NCI-H2029 (cell line): ENCODE measurements at places on chromosomes 7 and 10.

GRCh38 chr7:19749658-19750057 is 23.8 kb downstream of the TMEM196 start:
- no peak for DNase-seq

GRCh38 chr7:22771872-22772228 is 44.9 kb downstream of the IL6 start:
- DNase-seq: no peak

DNA sequence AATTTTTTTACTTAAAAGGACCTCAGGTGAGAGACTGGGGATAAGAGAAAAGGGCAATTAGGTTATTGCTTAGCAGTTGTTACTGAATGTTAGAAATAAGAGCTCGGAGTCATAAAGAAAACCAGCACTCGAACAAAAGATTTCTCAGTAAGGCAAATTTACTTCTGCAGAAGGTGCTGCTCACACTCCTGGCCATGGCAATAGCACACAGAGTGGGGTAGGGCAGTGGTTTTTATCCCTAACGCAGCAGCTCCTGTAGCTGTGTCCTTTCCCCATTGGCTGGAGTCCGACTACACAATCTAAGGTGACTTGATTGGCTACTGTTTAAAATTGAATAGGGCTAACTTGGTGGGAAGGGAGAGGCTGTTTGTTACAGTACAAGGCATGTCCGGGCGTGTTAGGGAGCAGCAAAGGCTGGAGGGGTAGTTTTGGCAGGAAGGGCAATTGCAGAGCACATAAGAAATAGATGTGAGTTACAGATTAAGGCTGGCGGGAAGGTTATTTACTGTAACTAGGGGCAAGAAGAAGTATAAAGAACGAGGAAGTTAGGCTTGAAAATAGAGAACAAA is 112.1 kb downstream of the AKR1D1 start:
- DNase-seq: no peak

GRCh38 chr10:21087476-21087875 is 190.4 kb upstream of the NEBL start:
- no peak for DNase-seq

DNA sequence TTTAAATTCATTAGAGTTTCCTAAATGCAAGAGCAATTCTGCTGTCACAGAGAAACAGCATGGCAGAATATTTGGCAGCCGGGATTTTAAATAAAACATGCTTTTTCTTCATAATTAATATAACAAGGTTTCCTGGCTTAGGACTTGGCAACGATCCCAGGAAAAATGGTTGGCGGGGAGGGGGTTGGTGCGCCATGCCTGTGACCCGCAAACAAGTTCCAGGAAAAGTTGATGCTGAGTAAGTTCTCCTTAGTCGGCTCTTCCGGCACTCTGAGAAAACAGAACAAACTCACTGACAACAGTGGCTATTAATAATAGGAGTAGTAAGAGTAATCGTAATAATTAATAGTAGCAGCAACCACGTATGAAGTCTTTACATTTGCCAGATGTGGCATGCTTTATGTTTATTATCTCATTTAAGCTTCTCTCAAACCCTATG is 4.6 kb downstream of the HABP2 start:
- DNase-seq: no peak

DNA sequence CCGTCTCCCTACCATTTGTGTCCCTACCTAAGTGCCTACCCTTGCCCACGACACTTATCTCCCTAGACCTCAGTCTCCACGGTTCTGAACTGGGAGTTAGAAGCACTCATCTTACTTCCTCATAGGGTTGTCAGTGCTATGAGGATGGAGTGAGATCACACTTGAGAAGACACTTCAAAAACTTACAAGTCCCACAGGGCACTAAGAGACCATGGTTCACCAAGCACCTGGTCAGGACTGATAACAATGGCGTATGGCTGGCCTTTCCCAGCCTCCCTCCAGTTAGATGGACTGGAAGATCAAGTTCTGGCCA is 43.2 kb downstream of the KCNMA1 start:
- no peak for DNase-seq

GRCh38 chr7:149476791-149477190 is 15.9 kb upstream of the ZNF777 start:
- no peak for DNase-seq

GRCh38 chr7:132312531-132313055 is 263.7 kb downstream of the PLXNA4 start:
- no peak for DNase-seq

DNA sequence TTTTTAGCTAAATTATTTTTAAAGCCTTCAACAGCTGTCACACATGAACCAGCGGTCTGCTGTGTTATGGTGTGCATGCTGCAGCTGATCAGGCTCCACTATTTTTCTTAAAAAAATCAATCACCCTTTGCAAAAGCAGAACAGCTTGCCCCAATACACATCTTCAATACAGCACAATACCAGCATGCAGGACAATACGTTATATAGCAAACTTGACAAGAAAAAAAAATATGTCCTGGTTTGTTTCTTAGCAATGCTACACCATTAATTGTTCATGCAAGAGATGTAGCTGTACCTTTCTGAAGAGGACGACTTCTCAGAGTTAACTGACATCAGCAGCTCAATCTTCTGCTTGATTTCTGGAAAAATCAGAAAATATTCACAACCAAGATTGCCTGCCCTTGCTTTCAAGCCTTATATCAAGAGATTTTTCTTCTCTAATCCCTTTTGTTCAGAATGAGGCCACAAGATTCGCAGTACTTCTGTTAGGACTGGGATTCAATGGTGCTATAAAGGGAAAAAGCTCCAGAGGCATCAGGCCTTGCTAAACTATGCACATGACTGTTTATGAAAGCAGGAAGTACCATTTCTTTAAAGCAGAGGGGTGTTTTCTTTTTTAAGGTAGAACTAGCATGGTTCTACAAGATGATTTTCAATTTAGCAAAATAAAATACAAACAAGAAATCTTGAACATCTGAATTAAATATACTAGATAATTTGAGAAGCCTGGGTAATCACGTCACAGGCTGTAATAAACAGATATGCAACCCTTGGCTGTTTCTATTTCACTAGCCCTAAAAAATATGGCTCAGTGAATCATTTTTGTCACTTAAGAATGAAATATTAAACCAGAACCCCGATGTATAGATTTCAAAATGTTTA is 120.0 kb downstream of the SRPK2 start:
- DNase-seq: peak; percentile 23

DNA sequence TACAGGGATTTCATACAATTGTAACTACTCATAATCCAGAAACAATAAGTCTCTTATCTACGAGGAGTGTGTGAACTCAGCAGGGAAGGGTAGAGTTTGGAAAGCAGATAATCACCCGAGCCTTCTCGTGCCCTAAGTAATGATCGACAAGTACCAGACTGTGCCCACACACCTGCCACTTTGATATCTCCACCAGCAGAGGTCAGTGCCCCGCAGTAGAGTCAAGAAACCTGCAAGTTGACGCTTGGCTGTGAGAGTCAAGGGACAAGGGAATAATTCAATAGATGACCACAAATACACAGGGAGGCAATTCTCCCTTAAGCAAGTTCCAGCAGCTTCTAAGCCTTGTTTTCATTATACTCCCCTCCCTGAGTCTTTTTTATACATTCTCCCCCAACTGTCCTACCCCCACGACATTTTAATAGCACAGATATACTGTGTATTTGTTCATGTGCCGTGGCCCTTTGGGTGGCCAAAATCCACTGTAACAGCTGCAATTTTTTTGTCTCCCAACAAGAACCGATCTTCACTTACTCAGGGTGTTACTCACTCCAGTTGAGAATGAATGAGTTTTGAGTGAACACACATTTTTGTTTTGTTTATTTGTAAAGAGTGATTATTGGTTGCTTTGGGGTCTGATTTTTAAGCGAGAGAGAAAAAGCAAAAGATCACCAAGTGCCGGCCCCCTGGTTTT is 106.9 kb upstream of the RHEB start:
- no peak for DNase-seq

- no peak for DNase-seq
These were observed 15.0 kb downstream of the SNX8 start for GRCh38 chr7:2299131-2299829.

- no peak for DNase-seq
These were observed 10.7 kb downstream of the CBLL1 start for GRCh38 chr7:107754642-107755041.

- DNase-seq: no peak
These were observed 26.9 kb downstream of the PAXIP1 start for GRCh38 chr7:154975984-154976383.

DNA sequence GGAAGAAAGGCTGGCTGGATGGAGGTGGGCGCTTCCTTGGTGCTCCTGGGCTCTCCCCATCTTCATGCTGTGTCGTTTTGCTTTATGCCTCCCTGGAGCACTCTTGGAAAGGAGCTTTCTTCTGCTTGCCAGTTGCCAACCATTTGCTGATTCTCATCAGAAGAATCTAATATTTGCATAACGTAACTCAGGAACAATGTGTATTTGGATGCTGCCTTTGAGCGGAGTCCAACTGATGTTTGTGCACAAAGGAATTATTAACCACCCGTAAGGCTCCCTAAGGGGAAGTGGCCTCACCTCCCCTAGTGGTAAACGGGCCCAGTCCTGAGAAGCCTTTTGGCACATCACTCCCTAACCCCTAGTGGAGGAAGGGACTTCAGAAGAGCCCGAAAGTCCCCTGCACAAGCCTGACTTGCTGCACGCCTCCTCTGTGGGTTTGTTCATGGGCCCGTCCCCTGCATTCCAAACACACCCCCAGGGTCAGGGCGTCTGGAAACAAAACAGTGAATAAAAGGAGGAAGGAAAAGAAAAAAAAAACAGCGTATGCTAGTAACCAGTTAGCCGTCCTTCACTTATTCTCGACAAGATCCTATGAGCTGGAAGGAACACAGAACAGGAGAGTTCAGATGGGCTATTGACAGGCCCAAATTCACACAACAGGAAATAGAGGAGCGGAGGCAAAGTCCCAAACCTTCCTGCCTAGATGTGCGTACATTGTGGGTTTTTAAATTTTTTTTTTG is 602.2 kb downstream of the LRMDA start:
- DNase-seq: no peak

DNA sequence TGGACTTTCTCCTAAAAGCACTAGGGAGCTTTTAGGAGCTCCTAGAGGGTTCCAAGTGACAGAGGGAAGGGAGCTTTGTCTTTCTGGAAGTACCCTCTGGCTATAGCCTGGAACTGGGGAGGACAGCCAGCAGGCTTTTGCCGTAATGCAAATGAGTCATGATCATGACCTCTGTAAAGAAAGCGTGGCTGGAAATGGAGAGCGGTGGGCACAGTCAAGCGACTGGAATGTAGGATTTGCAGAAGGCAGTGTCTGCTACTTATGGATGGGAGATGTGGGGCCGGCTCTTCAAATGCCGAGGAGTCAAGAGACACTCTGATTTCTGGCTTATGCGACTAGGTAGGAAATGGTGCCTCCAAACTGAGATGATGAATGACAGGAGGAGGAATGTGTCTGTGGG is 34.6 kb upstream of the PLPP4 start:
- no peak for DNase-seq

GRCh38 chr10:3588346-3588745 is 196.7 kb downstream of the KLF6 start:
- no peak for DNase-seq

- no peak for DNase-seq
These were observed 639.9 kb downstream of the PHTF2 start for GRCh38 chr7:78438433-78438832.

DNA sequence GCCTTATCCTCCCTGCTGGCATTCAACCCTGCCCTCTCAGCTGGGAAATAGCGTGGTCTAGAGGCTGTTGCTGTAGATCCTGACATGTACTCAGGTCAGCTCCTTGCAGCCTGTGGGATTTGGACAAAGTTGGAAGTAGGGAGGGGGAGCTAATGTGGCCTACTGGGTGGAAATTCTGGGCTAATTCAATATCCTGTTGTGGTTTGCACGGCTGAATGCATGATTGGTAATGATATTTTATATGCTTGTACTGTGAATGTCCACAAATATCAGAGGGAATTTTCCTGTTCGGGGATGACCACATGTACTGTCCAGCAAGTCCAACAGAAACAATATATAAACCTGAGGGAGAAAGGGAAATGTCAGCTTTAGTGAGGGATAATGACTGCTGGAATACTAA is 22.1 kb upstream of the NPVF start:
- DNase-seq: no peak

GRCh38 chr10:129099992-129100391 is 367.0 kb upstream of the MGMT start:
- no peak for DNase-seq

- DNase-seq: no peak
These were observed 61.4 kb downstream of the SYPL1 start for GRCh38 chr7:106050746-106051117.

GRCh38 chr10:10865303-10865702 is 152.4 kb upstream of the CELF2 start:
- DNase-seq: no peak

DNA sequence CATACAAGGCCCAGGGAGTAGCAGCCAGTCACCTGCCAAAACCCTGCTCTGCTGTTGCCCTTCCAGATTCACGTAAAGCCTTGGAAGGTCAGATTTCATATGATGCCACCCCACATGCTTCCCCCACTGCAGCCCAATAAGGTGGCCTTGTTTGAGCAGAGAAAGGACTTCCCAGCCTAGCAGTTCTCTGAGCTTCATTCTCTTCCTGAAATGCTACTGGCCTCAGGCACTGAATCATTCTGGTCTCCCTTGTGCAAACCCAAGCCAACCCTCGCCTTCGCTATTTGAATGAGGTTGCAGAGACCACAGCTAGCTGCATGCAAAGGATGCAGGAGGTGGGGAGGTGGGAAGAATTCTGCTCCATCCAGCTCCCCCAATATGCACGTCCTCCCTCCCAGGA is 60.3 kb upstream of the PLXNA4 start:
- DNase-seq: no peak

- DNase-seq: no peak
These were observed 8.6 kb upstream of the PLAU start for GRCh38 chr10:73902351-73902750.

GRCh38 chr10:129641982-129642381 is 174.9 kb downstream of the MGMT start:
- no peak for DNase-seq

GRCh38 chr10:47282657-47283018 is 17.4 kb upstream of the GDF10 start:
- no peak for DNase-seq

GRCh38 chr7:99108613-99109012 is 35.3 kb downstream of the SMURF1 start:
- DNase-seq: no peak

GRCh38 chr10:11179516-11180105 is 161.9 kb downstream of the CELF2 start:
- DNase-seq: no peak

DNA sequence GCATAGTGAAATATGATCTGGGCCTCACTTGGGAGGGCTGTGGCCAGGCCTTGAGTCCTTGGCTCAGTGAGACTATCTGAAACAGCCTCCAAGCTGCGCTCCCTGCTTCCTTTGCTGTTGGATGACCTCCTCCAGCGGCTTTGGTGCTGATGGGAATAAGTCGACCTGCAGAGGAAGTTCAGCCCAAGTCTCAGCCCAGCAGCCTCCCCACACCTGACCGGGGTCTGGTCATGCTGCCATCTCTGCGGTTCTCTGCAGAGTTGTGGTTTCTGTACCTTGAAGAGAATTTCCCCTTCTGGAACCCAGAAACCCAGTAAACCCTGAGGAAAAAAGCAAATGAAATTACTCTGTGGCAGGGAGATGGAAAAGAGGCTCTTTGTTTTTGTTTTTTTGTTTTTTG is 4.6 kb upstream of the RBAK start:
- DNase-seq: no peak
